Muscle of back (tissue), 13 donors: ENCODE measurements at places on chromosomes 2 and 18.

DNA sequence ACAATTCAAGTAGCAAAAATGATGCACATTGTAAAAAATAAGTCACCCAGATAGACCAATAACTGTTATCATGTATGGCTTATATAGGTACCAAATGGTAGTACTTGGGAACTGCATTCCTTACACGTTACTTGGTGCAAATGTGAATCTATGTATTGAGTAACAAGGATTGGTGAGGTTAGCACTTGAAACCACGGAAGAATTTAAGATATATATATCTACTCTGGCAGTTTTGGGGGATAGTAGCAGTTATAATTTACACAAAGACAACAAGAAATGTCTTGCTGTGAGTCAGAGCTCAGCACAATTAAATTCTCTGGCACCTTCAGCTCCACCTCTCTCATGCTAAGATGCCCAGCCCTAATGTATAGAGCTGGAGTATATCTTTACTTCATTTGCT, 359.4 kb upstream of the RAB12 start:
- DNase-seq: no peak

- DNase-seq: peak; percentile 88
Measured at GRCh38 chr2:84970210-84970867, 622 bp upstream of the KCMF1 start.

DNA sequence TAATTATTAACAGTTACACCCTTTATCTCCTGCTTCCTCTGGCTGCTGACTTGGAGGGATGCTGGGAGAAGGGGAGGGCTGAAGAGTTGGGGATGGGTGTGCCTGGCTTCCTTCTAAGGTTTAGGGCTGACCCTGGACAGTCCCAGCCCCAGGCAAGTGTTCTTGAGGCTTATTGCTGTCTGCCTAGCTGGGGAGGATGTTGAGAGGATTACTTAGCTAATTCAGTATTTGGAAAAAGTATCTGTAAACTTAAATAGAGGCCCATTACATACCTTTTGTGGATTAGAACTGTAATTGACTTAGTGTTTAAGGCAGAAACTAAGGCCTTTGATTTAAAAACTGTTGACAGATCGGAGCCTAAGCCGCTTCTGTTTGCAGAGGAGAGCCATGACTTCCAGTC, 67.6 kb downstream of the AGAP1 start:
- DNase-seq: no peak

- DNase-seq: no peak
Measured at GRCh38 chr2:197934261-197934933, 130.0 kb downstream of the PLCL1 start.

GRCh38 chr2:84940831-84941412, 30.0 kb upstream of the KCMF1 start:
- DNase-seq: no peak

- peak; percentile 95 for DNase-seq
Measured at GRCh38 chr2:236642584-236643291, 73.1 kb downstream of the ACKR3 start.

DNA sequence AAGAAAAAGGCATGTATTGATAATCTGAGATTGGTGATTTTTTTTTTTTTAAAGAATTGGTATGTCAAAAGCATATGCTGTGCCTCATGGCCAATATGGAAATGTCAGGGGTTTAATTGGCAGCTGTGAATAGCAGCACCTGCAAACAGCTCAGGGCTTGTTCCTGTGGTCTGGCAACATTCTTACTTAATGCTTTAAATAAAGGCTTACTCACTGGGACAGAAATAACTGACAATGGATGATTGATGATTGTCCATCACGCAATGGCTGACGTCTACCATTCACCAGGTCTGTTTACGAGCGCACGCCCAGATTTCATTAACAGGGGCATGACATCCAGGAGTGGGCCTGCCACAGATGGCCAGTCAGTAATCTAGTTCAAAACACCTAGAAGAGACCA, 66.7 kb downstream of the ETAA1 start:
- DNase-seq: no peak

DNA sequence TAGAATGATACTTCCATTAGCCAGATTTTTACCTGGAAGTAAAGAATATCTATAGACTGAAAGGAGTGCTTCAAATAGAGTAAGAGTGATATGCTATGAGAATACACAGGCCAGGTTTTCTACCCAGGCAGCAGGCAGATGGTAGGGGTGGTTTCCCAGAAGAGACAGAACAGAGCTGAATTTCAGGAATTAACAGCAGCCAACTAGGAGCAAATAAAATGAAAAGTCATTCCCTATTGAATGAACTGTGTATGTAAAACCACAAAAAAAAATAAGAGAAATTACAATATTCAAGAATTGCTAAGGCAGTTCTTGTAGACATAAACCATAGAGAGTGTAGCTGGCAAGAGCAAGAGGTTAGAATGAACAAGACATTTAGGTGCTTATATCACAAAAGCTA, 336.8 kb downstream of the KCNJ3 start:
- no peak for DNase-seq

- no peak for DNase-seq
Measured at GRCh38 chr18:39607034-39607433, 2041.4 kb upstream of the CELF4 start.

GRCh38 chr2:71545572-71546274, 92.4 kb downstream of the DYSF start:
- DNase-seq: peak; percentile 86

GRCh38 chr2:173467751-173468150, 113.1 kb downstream of the CDCA7 start:
- DNase-seq: no peak

DNA sequence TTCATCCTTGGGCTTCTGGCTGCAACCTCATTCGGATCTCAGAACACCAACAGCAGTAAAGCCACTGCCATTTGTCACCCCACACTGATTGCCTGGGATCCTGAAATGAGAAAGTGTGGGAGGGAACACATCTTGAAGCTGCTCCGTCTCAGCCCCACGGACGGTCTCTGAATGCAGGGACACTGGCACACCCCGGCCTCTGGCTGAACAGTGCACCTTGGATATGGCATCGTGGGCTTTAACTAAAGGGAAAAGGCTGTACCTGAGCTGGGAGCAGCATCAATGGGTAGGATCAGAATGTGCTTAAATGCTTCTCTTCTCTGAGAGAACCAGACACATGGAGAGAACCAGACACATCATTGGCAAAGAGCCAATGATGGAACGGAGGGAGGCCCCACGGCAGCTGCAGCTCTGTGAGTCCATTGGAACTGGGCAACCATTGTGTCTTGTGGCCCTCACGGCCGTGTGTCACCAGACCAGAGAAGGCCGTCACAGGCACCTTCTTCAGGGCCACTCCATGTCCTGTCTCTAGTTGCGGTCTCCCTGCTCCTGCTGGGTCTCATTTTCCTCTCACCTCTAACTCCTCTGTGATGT, 193.4 kb upstream of the MYT1L start:
- peak; percentile 13 for DNase-seq

DNA sequence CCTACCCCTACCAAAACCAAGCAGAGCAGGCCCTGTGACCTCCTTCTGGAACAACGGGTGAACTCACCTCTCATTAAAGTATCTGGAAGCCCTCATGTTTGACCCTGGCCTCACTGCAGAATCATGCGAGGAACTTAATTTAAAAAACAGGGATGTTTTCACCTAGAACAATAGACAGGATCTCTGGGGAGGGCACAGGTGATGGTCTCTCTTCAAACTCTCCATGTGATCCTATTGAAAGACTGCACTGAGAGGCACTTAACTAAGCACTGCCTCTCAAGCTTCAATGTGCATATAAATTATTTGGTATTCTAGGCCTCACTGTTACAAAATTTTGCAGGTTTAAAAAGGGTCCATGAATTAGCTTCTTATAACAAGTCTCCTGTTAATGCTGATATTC, 7.5 kb downstream of the ZNF519 start:
- DNase-seq: no peak

GRCh38 chr2:207928079-207928478, 97.2 kb downstream of the PLEKHM3 start:
- peak; percentile 21 for DNase-seq

DNA sequence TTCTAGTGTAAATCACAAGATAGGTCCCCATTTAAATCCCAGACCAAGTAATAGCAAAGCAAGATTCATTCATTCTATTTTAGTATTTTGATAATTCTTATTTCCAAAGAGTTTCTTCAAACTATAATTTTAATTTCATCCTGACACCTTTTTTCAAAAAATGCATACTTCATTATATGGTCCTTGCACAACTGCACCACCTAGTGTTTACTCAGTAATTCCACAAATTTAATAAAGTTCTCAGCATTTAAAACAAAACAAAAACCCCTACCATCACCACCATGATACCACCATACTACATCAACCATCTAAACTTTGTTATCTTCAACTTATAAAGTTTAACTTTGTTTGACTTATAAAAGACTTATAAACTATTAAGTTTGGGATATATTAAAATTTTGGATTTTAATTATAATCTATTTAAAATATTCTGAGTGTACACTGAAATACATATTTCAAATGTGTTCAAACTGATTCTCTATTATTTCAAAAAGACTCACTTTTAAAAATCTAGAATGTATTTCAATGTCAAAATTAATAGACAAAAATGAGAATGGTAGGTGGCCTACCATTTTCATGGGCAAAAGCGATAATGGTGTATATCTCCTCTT, 44.2 kb downstream of the WDPCP start:
- DNase-seq: peak; percentile 8

DNA sequence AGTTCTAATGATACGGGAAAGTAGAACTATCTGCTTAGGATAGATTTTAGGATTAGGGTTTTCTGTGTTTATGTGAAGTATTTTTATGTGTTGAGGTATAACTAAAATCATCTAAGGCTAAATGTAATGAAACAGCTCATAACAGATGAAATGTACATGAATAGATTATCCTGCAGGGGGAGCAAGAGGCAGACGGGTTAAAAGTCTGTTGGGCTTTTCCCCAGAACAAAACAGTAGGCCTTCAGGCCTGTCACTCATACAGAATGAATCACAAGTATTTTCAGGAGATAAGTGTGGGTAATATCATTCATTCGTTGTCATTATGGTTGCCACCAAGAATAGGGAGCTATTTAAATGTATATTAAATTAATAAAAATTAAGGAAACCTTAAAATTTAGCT, 107.9 kb upstream of the IL1R2 start:
- DNase-seq: peak; percentile 27

DNA sequence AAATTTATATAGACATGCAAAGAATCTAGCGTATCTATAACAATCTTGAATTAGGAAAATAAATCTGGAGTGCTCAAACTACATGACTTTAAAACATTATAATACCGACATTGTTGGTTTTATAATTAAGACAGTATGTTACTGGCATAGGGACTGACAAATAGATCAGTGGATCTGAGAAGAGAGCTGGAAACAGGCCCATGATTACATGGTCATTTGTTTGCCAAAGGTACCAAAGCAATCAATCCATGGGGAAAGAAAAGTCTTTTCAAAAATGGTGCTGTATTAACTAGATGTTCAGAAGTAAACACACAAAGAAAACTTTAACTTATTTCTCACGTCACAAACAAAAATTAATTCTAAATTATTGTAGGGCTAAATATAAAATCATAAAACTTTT, 124.2 kb downstream of the BCL2L11 start:
- no peak for DNase-seq

DNA sequence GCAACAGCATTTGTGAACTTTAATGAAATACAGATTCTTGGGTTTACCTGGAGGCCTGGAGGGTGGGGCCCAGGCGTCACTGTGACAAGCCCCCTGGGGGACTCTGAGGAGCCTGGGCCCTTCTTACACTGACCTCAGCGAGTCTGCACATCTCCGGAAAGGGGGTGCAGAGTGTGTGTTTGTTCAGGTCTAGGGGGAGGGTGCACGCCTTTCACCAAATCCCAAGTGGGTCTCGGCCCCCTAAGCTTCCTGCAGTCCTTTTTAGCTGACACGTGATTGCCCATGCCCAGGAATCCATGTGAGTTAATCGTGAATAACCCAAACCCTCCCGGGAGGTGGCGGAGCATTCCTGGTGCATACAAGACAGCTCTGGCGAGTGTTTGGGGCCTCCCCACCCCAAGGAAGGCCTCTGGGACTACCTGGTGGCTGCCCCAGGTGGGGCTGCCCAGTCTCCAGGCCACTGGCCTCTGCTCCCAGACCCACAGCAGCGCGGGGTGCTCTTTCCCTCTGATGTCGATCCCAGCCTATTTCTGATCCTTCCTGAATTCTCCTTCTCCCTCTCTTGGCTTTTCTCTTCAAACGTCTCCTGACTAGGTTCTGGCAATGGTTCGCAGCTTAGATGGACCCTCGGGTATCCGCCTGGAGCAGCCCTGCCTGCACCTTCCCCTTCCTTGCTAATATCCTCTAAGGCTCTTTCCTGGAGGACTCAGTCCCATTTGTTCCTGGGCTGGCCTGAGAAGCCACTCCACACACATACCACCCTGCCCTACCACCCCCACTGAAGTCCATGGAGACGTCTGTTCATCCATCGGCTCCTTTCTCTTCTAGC, 10.0 kb downstream of the NGEF start:
- no peak for DNase-seq

GRCh38 chr2:28601616-28602015, 105.8 kb downstream of the PLB1 start:
- DNase-seq: no peak

DNA sequence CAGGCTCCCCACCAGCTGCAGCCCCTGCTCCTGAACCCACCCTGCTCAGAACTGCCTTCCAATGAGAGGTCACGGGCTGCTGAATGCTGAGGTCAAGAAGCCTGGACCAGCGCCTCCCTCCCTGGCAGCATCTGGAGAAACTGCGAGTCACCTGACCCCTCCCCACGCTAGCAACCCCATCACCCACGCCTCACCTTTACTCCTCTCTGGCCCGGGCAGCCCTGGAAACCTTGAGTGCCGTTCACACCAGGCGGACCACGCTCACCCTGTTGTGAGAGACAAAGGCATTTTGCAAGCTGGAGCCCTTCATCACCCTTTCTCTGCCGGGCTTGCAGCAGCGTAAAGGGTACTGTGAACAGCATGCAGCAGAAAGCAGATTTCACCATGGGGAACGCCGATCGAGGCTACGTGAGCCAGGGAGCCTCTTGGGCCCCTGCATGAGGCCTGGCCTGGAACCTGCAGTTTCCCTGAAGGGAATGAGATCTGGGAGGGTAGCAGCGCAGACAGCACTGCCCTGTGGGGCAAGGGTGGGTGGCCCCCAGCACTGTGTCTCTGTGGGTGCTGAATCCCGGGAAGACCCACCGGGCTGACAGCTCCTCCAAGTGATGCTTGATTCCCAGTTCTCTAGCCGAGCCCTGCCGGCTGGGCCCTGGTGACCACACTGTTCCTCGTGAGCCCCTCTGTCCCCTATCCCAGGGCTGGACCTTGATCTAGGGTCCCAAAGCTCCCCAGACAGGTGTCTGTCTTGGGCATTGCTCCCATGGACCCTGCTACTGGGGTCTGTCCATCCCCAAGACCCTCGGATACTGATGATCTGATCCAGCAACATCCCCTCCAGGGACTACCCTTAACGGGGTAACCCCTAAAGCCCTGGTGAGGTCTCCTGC, 53.8 kb downstream of the COL6A3 start:
- no peak for DNase-seq

DNA sequence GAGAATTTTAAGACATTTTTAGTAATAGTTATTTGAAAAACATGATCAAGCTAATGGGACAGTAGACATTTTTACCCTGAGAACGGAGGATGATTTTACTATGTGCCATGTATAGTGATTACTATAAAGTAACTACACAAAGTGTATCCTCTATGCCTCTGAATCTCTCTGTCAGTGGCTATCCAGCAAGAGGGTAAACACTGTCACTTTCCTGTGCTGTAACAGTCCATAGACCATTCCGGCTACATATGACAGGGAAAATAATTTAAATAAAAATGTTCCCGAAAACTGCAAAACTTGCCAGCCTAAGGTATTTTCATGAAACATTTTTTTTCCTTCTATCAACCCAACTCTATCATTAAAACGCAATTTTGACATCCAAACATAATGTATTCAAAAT, 1632.2 kb upstream of the ACVR2A start:
- no peak for DNase-seq
